ENCODE measurements at places on chromosomes 2 and 18.
A peak's percentile ranks its signal among the peaks of the same experiment; 100 is the strongest.

GRCh38 chr2:208086029-208086428 is 38.3 kb downstream of the CRYGD start:
- no peak for DNase-seq

GRCh38 chr2:232771870-232772269 is 4.5 kb downstream of the KCNJ13 start:
- DNase-seq, result no peak

DNA sequence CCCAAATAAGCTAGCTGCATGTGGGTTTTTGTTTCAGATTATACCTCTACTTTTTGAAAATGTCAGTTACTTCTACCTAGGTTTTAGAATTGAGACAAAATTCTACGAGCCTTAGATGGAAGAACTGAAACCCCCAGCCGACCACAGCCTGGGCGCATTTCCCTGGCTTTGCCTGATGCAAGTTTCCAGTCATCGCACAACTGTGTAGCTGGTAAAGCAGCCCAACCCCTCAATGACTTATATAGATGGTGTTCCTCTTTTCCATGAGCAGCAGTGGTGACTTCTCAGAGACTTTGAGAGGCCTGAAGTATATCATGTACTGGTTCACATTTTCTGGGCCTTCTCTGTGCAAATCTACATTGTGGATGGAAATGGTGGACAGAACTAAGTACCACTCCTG is 515.4 kb upstream of the RAB6C start:
- DNase-seq, result no peak

- peak; percentile 98 for DNase-seq
Measured at GRCh38 chr2:112584134-112584890, at the start of gene CHCHD5. TSS of gene CHCHD5 (plus strand) at chr2:112584609. CDS start at chr2:112584648, 39 bp downstream.

DNA sequence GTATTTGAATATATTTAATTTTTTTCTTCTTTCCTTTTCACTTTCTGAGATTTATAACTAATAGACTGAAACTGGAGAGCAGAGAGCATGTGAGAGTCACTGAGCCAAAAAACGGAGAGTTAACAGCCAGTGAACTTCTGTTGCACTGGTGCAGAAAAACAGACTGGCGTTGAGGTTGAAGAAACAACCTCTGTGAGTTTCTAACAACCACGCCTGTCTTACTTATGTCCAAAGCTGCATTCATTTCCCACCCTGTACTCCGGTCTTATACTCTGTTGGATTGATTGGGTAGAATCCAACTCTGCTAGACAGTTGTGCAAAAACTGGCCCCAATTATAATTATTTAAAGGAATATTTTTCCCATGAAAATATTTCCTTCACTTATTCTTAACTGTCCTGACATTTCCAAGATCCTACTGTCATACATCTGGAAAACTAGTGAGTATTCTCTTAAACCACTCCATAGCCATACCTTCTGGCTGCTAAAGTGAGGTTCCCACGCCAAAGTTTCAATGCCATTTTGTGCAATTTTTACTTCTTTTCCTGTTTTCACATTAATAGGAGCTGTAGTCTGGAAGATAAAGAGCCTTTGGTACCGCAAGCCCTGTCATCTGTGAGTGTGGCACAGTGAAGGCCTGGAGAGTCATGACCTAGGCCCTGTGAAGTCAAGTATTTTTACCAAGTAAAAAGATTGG is 9.4 kb downstream of the CYP1B1 start:
- no peak for DNase-seq

- no peak for DNase-seq
Measured at GRCh38 chr2:191359133-191359532, 113.9 kb downstream of the MYO1B start.

DNA sequence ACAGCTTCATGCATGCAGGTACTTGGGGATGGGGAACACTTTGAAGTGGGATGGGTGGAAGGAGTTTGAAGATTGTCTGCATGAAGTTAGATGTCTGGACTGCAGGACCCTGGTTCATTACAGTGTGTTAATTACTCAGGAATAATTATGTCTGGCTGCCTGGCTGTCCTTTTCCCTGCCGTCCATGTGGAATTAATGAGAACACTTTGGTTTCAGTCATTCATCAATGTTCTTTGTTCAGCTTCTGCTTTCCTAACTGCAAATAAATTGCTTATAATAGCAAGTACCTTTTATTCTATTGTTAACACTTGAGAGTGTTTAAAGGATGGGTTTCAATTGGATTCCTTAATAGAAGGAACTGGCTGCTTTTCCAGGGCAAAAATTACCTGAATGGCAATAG is 35.8 kb downstream of the MTCL1 start:
- no peak for DNase-seq

- peak; percentile 56 for DNase-seq
Measured at GRCh38 chr2:127705391-127706065, 4.2 kb downstream of the SFT2D3 start.

GRCh38 chr2:105510761-105511528 is 112.1 kb upstream of the FHL2 start:
- no peak for DNase-seq

DNA sequence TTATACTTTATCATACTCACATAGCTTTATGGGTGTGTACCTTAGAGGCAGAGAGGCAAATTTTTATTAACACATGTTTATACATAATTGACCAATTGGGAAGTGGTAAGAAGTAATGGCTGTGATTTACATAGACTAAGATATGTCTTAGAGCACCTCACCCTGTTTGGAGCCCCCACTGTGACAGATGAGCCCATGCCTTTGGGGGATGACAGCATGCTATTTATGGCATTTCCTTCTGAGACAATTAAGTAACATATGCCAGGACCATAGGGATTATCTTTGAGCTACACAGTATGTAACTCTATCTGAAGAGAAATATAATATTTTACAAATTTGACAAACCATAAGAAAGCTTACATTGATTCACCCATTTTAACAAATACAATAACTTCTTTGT is 1655.3 kb upstream of the ACVR2A start:
- no peak for DNase-seq

DNA sequence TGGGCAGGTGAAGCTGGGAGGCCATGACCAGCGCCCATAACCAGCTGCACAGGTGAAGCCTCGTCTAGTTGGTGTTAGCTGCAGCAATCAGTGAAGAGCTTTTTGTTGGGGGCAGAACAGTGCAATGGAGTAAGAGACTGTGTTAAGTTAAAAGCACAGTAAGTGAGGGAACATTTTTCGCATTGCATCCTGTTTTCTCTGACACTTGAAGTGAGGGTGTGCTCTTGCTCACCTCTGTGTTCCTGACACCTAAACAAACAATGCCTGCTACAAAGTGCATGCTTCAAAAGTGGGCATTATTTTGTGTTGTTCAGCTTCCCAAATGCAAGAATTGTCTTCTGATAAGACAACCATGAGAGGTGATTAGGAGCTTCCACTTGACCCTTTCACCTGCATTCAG is 324.0 kb upstream of the ACVR2A start:
- no peak for DNase-seq

DNA sequence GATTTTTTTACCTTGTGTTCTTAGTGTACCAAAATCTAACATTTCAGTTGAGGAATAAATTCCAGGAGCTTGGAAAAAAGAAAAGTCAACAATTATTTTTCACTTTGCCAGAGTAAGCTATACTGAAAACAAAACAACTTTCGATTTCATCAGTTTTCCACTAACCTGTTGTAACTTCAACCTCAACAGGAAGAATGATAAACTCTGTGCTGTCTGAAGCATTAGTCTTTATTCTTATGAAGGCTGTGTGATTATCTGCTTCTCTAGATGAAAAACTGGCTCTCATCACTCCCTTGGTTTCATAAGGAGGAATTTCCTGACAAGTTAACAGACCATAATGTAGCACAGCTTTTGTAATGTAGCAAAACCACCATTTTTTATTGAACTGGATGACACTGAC is 121.2 kb downstream of the ZAP70 start:
- no peak for DNase-seq

DNA sequence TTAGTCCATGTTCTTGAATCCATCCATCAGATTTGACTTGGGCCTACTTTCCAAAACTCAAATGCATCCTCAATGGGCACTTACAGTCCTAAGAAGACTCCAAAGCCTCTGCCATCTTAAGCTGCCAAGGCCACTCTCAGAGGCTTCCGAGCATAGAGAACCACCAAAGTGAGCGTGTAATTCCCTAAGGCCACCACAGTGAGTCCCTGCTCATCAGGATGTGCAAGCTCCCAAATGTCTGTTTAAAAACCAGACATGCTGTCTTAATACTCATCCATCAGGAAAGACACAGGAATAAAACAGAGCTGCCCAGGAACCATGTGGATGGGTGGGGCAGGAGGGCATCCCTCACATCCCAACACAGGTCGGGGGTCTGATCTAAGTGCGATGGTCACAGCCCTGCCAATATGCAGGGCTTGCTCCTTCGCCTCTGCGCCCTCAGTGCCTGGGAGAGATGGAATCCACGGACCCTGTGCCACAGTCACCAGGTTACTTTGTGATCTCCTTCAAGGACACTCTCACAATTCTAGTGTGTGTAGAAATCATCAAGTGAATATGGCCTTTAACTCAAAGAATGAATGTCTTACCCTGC is 80.4 kb downstream of the POLR1A start:
- no peak for DNase-seq

DNA sequence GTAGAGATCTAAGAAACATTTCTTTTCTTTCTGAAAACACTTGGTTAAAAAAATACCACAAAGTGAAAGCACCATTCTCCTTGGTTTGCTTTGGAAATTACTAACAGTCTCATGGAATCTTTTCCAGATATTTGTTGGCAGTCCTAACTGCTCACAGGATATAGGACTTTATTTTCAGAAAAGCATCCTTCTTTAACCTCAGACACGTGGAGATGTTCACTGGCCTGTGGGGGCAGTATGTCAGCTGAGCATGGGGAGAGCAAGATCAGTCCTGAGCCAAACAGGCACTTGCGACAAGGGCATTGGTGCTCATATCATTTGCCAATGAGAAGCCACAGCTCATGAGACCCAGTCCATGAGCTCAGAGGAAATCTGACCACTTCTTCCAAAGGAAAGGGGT is 371.9 kb downstream of the NBAS start:
- no peak for DNase-seq

GRCh38 chr2:177188482-177189469 is 23.8 kb upstream of the HNRNPA3 start:
- DNase-seq, result no peak

DNA sequence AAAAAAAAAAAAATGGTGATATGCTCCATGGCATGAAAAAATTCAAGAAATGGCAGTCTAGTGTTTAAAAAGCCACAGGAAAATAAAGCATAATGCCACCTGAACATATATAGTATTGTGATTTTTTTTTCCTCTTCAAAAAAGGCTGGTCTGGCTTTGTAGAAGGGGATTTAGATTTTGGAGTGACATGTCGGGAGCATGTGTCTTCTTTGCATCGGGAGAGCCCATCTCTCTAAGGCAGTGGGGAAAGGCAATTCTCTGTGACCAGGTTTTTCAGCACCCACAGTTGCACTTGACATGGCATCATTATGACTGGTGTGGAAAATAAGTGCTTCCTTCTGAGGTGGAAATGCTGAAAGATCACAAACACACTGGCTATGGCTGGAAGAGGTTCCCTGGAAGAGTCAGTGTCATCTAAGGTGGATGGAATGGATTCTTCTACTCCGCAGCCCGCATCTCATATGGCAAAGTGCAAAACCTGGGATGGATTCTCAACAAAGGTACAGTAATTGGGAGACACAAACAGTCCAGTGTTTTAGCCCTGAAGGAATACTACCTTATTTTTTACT is 172.5 kb downstream of the AGAP1 start:
- no peak for DNase-seq

DNA sequence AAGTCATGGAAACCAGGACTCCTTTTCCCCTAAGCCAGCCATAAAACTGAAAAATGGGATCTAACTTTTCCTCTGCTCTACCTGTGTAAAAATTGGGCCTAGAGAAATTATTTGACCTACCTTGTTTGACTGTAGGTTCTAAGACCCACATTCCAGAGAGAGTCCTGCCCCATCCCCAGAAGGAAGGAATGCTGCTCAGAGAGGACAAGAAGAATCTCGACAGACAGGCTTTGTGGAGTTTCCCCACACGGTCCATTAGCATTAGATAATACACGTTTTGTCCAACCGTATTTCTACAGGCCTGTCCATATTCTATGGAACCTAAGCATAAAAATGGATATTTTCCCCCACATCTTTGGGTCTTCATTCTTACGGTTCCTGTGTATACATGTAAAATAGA is 403.3 kb downstream of the METTL4 start:
- DNase-seq, result no peak
